Activated T-helper 17 cell treated with anti-CD3 and anti-CD28 coated beads, Interleukin-2, amount 50 U/mL, for 72 hours (primary cell): ENCODE measurements at places on chromosomes 12 and 14. TPM values are rescaled to one million over a fixed set of nuclear protein-coding genes. Genes with fewer than 3 reads are reported as not detected.

- no peak for ATAC-seq
These were observed 133.4 kb downstream of the AACS start for GRCh38 chr12:125198652-125199051.

DNA sequence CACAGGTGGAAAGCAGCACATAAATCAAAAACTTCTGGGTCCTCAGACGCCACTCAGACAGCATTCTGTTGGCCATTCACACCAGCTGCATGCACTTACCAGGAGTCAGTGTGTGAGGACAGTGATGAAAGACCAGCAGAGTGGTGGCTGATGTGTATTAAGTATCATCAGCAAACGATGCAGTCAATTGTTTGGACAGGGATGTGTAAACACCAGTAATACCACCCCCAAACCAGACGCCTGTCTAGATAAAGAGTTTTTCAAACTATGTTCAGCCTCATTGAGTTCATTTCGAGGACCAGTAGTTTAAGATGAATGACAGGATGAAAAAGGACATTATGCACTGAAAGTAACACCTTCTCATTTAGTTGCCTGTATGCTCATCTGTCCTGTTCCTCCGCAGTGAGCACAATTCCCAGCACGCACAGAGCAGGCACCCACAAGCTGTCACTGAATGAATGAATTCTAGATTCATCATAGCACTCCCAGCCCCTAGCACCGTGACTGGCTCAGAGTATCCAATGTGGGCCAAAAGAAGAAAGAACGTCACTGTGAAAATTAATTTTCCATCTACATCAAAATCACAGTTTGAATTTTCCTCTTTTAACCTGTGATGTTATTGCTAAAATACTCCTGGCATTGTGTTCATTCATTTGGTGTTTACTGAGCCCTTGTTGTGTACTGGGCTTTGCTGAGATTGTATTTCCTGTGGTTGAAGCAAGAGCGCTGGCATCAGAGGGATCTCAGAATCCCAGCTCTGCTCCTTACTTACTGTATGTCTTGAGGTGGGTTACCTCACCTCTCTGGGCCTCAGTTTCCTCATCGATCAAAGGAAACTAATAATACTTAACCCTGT lies 124.8 kb upstream of the NOS1 start:
- no peak for ATAC-seq

WNT1 gene
- total RNA-seq = not detected

- no peak for ATAC-seq
These were observed 10.7 kb downstream of the SCARB1 start for GRCh38 chr12:124852911-124853427.

DNA sequence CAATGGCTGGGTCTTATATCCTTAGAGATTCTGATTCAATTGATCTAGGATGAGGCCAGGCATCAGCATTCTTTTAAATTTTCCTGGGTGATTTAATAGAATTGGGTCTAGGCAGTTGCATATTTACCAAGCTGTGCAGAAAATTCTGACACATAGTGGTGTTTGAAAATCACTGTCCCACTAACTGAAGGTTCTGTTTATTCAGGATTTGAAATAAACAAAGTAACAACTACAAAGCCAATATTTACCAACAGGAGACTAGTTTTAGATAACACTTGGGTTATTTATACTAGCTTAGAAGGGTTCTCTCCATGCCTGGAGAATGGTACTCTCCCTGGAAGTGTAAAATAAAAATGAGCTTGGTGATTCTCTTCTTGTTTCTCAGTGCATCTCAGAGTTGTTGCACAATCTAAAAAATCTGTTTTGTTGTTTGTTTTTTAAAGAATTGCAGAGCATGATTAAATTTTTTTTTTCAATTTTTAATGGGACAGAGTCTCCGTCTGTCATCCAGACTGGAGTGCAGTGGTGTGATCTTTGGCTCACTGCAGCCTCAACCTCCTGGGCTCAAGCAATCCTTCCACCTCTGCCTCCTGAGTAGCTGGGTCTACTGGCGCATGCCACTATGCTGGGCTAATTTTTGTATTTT lies 16.9 kb downstream of the BEST3 start:
- no peak for ATAC-seq

DNA sequence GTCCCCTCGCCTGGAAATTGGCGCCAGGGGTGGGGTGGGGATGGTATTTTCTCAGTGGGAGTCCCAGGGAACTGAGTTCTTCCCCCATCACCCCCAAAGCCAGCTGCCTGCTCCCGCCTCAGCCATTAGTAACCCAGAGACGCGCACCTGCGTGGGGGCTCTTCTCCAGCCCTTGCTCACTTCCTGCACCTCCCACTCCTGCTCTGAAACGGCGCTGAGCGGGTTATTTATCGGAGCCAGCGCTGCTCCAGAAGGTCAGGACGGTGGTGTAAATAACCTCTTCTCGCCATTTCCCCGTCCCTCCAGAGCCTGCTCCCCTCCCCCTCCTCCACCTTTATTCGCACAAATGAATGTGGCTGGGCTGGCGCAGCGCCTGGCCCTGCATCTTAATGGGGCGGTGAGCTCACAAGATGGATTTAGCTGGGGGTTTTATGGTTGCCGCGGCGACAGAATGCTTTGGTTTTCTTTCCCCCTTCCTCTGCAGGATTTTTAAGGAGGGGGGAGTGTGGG lies 12.2 kb downstream of the GPR84 start:
- ATAC-seq = peak; percentile 89

DNA sequence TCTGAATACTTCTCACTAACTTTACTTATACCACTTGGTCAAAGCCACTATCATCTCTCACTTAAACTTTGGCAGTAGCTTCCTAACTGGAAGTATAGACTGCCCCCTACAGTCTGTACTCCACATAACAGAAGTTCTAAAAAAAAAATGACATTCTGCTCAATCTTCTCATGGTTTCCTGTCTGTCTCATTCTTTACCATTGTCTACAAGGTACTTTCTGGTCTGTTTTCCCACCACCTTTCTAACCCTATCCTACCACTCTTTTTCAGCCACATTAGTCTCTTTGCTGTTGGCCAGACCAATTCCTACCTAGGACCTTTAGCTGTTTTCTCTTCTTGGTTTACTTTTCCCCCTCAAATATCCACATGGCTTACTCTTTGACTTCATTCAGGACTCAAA lies 14.7 kb downstream of the CPSF6 start:
- ATAC-seq = peak; percentile 86

DNA sequence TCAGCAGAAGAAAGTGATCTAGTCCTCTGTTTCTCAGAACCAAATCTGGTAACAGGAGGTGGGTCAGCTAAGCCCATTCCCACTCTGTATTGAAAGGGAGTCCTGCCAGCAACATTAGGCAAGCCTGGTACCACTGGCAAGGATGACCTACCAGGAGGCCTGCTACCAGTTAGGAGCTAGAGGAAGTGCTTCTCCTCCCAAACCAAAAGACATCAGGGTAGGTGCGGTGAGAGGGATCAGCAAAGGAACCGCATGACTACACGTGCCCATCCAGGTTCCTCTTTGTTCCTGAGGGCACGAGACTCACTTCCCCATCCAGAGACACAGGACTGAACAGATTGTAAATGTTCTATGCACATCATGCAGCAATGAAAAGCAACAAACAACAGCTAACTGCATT lies 2.8 kb downstream of the KLRC4 start:
- ATAC-seq = no peak

DNA sequence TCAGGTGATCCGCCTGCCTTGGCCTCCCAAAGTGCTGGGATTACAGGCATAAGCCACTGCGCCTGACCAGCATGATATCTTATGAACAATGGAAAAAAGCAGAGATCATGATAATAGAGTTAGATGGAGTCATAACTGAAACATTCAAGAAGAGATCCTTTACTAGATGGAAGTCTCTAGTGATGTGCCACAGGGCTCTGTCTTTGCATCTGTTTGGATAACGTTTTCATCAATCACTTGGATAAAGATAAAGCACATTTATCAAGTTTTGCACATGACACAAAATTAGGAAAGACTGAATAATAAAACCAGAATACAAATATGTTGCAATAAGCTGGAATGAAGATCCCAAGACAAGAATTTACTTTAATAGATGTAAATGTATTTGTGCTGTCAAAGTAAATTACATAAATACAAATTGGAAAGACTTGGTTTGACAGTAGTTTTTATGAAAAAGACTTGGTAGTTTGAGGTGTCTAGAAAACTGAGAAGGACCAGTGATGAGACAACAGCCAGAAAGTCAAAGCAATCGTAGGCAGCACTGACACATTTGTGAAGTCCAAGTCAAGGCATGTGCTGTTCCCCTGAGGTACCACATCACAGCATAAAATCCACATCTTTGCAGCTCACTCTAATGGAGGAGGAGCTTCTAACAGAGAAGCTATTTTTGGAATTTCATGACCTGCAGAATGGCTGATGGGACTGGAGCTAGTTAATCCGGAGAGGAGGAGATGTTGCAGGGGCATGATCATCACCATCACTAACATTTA lies 28.5 kb downstream of the GPRC5A start:
- no peak for ATAC-seq

DNA sequence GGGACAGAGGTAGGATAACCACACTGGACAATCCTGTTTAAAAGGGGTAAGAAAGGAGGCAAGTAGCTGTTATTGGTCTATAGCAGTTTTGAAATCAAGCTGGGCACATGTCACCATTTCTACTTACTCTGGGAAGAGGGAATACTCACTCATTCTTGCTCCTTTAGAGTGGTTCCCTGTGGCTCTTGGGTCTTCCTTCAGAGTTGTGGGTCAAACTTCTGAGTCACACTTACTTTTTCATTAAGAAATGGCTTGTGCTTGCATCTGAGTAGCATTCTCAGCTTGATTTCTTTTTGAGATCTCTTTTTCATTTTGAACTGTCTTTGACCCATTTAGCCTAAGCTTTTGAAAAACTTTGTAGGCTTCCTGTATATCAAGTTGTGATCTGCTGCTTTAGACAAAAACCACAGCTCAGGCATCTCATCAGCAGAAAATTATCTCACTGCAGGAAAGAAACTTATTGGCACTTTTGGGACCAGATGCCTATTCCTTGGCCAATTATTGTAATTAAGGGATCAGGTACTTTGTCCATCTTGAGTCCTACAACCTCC lies 122.2 kb downstream of the AEBP2 start:
- ATAC-seq = peak; percentile 65

DNA sequence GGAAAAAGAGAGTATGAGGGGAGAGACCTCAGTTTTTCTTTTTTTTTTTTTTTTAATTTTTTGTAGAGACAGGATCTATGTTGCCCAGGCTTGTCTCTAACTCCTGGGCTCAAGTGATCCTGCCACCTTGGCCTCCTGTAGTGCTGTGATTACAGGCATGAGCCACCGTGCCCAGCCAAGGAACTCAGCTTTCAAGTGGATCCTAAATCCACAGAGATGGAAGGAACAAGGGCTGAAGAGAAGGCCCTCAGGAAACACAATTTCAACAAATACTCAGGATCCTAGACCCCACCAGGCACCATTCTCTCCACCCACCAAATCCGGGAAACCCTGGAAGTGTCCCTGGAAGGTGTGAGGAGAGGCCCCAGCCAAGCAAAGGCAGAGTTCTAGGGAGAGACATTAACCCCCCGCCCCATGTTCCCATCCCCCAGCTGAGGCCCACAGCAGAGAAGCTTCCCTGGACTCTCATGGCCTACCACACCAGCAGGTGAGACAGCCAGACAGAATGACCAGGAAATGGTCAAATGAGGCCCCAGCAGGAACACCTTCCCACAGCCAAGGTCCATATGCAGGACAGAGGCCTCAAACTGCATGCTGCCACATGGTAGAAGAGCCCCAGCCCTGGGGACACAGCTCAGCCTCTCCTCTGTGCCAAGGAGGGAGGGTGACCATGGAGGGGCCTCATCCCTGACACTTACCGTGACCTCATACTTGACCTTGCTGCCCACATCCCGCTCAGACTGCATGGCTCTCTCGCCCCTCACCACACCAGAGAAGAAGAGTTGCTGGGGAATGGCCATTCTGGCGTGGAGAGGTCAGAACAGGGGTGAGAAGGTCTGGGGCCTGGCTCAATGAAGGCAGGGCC lies 14.1 kb downstream of the ITGA7 start:
- ATAC-seq = no peak

ANKRD33 gene
- total RNA-seq = not detected

DNA sequence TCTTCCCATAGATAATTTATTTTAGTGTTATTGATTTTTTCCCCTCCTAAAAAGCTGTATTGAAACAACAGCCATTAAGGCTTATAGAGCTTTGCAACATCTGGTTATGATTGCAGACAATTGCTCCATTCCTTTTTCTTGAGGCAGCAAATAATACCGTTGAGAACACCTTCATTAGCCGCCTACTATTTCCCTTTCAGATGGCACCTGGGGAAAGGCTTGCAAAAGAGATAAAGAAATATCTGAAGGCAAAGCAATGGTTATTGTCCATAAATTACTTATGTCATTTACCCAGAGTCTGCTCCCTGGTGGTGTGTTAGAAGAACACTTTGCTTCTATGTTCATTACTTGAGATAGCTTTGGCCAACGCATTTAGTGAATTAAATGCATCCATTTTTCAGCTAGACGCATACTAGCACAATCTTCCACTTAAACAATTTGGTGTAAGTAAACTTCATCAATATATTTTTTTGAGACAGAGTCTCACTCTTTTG lies 377.8 kb downstream of the KCNH5 start:
- no peak for ATAC-seq

DNA sequence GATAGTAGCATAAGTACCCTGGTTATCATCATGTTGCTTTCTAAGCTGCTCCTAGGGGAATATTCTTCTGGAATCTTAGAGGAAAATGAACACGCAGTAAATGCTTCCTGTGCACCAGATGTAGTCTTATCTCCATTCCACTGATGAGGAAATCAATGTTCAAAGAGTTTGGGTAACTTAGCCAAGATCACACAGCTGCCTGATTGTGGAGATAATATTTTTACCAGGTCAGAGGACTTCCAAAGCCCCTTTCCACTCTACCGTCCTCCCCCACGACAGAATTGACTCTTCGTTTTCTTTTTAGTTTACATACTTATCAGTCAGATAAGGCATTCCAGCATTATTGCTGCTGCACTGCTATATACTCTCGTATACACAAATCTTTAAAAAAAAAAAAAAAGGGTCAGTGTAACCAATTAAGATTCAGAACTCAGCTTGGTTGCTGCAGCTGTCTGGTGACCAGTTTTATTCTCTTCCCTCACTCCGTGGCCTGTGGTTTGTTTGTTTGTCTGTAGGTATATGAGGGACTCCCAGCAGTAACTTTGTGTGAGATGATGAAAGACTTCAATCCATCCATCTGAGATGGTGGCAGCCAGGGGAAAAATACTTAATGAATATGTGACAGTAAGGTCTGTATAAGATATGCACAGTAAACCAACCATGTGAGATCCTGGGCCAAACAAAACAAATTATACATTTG lies 110.5 kb downstream of the TGFB3 start:
- ATAC-seq = no peak

SERPINA6 gene
- not detected for total RNA-seq

PPP4R3A gene
- total RNA-seq = 143 TPM

CKAP4 gene
- 3.8 TPM for total RNA-seq

DNA sequence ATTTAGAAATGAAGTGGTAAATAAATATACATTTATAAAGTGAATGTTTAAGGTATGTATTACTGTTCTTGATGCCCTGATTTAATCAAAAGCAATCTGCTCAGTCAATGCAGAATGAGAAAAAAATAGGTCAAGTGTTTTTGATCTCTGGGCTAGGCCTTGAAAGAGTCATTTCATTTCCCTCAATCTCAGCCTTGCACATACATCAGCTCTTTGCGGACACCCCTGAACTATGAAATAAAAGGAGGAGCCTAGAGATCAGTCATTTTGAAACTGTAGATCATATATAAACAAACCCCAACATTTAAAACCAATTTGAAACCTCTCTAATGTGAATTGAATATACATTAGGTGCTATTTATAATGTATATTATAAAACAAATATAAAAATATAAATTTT lies 42.5 kb downstream of the ATG2B start:
- peak; percentile 96 for ATAC-seq

TBC1D30 gene
- 0.34 TPM for total RNA-seq

A2M gene
- 0.28 TPM for total RNA-seq

KRT77 gene
- total RNA-seq = not detected

- no peak for ATAC-seq
These were observed 26.3 kb downstream of the RXYLT1 start for GRCh38 chr12:63805704-63806672.
